ENCODE measurements at places on chromosomes 5 and 9.

DNA sequence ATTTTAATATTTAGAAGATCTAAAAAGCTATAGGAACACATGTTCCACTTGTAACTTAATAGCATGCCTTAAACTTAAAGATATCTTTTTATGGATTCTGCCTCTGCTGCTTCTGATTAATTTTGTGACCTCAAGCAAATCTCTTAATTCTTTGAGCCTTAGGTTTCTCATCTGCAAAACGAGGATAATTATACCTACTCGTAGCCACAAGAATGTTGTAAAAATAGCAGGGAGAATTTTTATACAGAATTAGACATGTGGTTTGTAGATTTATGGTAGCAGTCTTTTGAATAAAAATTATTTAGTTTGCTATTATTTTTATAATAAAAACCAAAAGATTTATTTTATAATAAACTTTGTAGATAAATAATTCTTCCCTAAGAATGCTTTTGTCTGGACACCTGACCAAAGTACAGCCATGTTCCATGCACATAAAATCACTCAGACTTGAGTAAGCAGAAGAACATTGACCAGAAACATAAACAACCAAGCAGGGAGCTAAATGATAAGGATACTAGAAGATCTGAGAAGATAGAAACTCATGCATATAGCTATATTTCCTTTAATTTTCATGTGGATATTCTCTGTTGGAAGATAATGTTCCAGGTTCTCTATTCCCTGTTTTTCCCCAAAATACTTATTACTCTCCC lies 18.5 kb downstream of the C9orf85 start:
- DNase-seq = no peak

- DNase-seq = no peak
Observed at GRCh38 chr9:98900244-98900643, 43.5 kb upstream of the COL15A1 start.

DNA sequence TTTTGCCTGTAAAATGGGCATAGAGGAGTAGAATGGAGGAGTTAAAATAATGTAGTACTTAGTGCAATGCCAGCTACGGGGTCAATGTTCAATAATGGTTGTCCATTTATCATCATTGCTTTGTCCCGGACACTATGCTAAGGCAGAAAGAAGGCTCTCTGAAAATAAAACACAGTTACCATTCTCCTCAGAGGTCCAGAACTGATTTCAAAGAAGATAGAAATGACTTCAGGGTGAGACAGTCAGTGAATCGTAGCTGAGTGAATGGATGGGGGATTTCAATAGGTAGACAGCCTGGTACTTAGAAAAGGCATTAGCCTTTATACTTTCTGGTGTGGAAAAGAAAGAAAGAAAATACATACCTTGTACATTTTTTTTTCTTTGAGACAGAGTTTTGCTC lies 1.2 kb upstream of the AK3 start:
- no peak for DNase-seq

DNA sequence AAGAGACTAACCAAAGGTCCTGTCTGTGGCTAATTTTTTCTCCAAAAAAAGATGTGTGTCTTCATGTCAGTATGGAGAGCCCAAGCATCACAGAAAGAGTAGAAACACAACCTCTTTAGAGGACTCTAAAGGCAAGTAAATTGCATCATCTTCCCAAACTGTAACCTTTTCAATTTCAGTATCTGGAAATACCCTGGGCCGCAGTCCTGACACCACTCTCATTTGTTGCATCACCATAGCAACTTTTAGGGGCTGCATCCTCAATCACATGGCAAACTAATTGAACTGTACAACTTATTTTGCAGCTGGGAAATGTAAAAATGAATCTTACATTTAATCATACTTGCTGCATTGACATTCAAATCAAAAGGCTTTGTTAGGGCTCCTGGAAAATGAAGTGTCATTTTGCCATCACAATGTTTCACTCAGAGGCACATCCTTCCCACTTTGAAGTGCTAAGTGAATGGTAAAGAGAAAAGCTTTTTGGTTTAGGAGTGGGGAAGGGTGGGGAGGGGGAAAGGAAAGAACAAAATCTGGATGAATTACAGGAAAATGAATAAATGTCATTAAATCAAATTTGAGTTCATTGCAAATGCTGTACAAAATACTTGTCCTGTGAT lies 60.6 kb upstream of the GRIA1 start:
- DNase-seq = no peak

GRCh38 chr5:122341087-122341486 lies 29.1 kb downstream of the SNCAIP start:
- DNase-seq = no peak

- no peak for DNase-seq
Observed at GRCh38 chr9:87685871-87686519, 39.9 kb upstream of the CTSL start.

GRCh38 chr5:157819502-157820115 lies 39.3 kb downstream of the CLINT1 start:
- DNase-seq = peak; percentile 22

- DNase-seq = peak; percentile 68
Observed at GRCh38 chr9:117414906-117415331, at the start of gene ASTN2. Gene ASTN2, minus strand, starts transcription at chr9:117415057. Its CDS starts 119 bp downstream, at chr9:117414938.

DNA sequence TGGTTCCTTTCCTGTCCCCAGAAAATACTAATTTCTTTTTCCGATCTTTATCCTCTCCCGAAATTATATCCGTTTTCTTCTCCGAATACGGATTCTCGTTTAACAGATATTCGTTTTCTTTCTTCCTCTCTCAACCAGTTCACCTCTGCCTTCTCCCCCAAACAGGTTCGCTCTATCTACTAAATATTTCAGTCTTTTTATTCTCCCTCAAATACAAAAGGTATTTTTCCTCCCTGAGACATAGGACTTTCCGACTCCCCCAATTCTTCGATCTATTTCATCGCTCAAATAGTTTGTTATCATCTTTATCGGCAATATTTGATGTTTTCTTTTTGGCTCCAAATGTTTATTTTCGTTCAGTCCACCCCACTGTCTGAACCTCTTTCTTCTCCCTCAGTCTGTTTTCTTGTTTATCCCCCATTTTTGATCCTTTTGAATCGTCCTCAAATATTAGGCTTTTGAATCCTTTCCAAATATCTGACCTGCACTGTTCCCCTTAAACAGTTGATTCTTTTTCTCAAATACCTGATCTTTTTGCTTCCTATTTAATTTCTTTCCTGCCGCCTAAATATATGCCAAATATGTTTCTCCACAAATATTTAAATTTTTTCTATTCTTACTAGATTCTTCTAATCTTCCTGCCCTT lies 4.4 kb downstream of the PITX1 start:
- DNase-seq = no peak

- peak; percentile 52 for DNase-seq
Observed at GRCh38 chr5:124252191-124252638, 494.2 kb downstream of the ZNF608 start.

GRCh38 chr9:17699615-17700330 lies 120.9 kb downstream of the SH3GL2 start:
- no peak for DNase-seq

GRCh38 chr9:124776954-124777648 lies at the start of gene OLFML2A:
Gene OLFML2A, plus strand, starts transcription at chr9:124777133. Its CDS starts 138 bp downstream, at chr9:124777271.
- DNase-seq = peak; percentile 78

DNA sequence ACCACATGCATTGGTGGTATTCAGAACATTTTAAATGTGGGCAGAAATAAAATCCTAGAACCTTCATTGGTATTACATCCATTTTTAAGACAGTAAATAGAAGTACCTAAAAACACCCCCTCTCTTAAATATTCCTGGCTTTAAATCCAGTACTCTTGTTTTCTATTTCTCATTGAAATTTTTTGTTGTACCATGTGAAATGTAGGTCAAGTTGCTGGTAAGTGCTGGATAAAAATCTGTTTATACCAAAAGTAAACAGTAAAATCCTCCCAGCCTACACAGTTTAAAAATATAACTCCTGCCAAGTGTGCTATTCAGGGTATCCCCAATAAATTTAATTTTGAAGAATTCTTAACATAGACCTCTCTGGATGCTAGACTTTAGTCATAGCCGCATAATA lies 75.0 kb upstream of the FST start:
- no peak for DNase-seq

DNA sequence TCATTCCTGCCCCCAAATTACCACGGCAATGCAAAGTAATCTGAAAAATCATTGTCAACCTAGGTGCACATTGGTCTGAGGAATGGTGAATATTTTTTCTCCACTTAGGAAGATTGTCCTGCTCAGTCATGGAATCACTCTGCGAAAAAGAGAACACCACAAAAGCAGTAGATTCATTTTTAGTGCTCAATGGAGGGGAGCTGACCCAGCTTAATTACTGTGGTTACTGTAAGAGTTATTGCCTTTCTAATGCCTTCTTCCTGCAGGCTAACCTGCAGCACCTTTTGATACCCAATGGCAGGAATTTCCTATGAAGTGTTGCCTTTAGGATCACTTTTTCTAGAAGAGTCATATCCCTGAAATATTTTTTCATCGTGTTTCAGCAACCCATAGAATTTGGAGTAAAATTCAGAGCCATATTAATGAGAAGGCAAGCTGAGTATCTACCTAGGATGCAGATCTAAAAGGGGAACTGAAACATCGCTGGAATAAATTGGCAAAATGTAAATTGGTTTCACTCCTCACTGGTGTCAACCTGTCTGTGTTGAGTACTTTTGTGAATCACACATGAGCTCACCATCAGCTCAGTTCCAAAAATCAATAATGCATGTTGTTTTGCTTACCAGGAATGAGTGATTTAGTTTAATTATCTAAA lies 464.5 kb downstream of the CSNK1G3 start:
- DNase-seq = no peak

- DNase-seq = no peak
Observed at GRCh38 chr5:169545762-169546161, 37.8 kb upstream of the SPDL1 start.

DNA sequence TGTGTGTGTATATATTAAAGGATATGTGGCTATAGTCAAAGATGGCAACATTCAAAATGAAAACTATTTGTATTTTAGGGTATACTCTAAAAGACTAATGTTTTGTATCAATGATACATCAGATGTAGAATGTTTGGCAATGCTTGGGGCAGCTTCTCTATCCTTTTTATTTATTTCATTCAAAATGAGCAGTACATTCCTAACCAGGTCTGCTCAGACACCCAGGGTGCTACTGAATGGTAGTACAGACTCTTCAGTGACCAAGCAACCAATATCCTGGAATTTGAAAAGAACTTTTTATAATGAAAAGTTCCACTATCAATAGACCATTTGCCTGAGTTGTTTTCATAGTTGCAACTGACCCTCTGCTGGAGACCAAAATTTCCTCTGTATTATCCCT lies 23.9 kb downstream of the MEGF9 start:
- DNase-seq = no peak

GRCh38 chr5:11234501-11234911 lies 473.5 kb upstream of the DAP start:
- DNase-seq = no peak

DNA sequence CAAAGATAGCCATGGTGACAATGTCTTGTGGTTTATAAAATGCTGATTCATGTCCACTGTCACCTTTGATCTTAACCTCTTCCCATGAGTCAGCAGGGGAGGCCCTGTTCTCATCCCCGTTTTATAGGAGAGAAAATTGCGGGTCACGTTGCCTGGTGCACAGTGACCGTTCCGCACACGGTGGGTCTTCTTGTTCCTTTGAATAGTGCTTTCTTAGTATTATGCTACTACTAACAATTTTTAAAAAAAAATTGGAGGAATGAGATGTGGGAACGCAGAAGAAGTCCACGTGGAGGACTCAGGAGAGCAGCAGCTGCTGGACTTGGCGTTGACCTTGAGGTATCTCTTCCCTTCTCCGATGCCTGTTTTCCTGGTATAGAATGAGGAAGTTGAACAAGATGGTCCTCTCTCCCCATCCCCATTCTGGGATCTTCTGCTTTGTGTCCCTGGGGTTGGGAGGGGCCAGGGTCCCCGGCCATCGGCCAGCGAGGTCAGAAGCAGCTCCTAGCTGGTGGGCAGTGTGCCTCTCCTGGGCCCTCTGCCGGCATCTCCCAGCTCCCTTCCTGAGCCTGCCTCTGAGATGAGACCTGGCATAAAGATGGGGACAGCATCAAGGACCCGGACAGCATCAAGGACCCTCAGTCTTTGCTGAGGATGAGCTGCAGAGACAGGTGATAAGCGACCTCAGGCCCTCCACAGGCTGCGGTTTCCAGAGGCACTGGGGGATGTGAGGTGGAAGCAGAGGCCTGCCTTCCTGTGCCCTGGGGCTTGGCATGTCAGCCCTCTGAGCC lies 143.9 kb downstream of the C9orf50 start:
- DNase-seq = no peak

- DNase-seq = peak; percentile 95
Observed at GRCh38 chr5:78648359-78649210, at the start of gene LHFPL2. Gene LHFPL2, minus strand, starts transcription at chr5:78648772. Its CDS starts 138,559 bp downstream, at chr5:78510213.

DNA sequence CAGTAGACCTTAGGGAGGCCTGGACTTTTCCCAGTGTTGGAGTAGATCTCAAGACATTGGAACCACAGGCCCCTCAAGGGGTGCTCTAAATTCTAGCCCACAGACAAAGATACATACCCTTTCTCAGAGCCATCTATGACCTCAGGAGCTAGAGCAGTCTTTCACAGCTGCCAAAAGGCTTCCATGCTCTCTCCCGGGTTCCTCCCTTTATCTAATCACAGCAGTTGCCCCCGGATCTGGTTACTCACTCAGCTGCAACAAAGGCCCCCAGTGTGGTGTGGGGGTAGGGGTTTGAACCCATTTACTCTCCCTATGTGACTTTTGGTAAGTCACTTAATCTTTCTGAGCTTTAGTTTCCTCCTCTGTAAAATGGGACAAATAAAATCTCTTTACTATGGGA lies 27.0 kb downstream of the POU4F3 start:
- peak; percentile 32 for DNase-seq

GRCh38 chr5:177966839-177967166 lies 29.2 kb downstream of the PROP1 start:
- no peak for DNase-seq

GRCh38 chr9:131755541-131756198 lies 15.8 kb upstream of the RAPGEF1 start:
- DNase-seq = peak; percentile 93

- DNase-seq = peak; percentile 91
Observed at GRCh38 chr5:100903039-100903887, at the start of gene ST8SIA4. Gene ST8SIA4, minus strand, starts transcription at chr5:100903282. Its CDS starts 327 bp downstream, at chr5:100902955.

DNA sequence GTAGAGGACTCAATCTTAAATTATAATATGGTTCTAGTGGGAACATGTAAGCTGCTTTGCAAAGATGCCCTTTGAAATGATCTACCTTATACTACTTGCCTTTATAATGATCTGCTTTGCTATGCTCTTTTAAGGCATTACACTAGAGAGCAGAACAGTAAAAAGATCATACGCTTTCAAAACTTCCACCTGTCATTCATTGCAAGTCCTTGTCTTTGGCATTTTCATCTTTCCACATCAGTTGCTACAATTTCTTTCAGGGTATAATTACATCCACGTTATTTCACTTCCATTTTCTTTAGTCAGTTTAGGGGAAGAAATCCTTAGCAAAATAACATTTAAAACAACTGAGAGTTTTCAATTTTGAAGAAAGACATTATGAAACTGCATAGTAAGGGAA lies 80.3 kb downstream of the ACTBL2 start:
- DNase-seq = no peak

GRCh38 chr5:32522429-32523143 lies 62.8 kb upstream of the SUB1 start:
- no peak for DNase-seq

GRCh38 chr9:68708513-68708912 lies 3.5 kb downstream of the PIP5K1B start:
- DNase-seq = no peak

Measured in neural progenitor cell (in vitro differentiated cells).